ENCODE measurements at places on chromosomes 3 and 15. TPM values are rescaled to one million over a fixed set of nuclear protein-coding genes. Genes with fewer than 3 reads are reported as not detected.

The STRA6 gene
- 13.1 TPM for total RNA-seq

The EHHADH gene
- 4.1 TPM for total RNA-seq

The LRRFIP2 gene
- 28.4 TPM for total RNA-seq

The CLDN16 gene
- total RNA-seq: not detected

The LRRC2 gene
- total RNA-seq: 2.2 TPM

The CDCP1 gene
- 19.2 TPM for total RNA-seq

The SERPINI1 gene
- total RNA-seq: 1.6 TPM

The LNP1 gene
- 2.7 TPM for total RNA-seq

The STX19 gene
- total RNA-seq: not detected

The SLC6A1 gene
- not detected for total RNA-seq

The STRIT1 gene
- total RNA-seq: not detected

The PPP2R3A gene
- 8.5 TPM for total RNA-seq

The ATP13A4 gene
- not detected for total RNA-seq

The LSMEM2 gene
- total RNA-seq: not detected

The DPPA2 gene
- total RNA-seq: not detected

The CAMK2N2 gene
- total RNA-seq: not detected

The CHL1 gene
- 0.39 TPM for total RNA-seq

The CFAP100 gene
- not detected for total RNA-seq

The GOLGA6L10 gene
- total RNA-seq: not detected

The CD96 gene
- 0.13 TPM for total RNA-seq

The SCN11A gene
- under 0.01 TPM for total RNA-seq

The TBC1D2B gene
- total RNA-seq: 49.1 TPM

The POTEB2 gene
- total RNA-seq: not detected

The ARNT2 gene
- 4.8 TPM for total RNA-seq

The C2CD4A gene
- not detected for total RNA-seq
